ENCODE measurements at places on chromosomes 1 and 21.
A peak's percentile ranks its signal among the peaks of the same experiment; 100 is the strongest.

- no peak for DNase-seq
These were observed 35.9 kb upstream of the CTTNBP2NL start for GRCh38 chr1:112359961-112360767.

GRCh38 chr21:25507522-25507921, 99.8 kb downstream of the MRPL39 start:
- no peak for DNase-seq

- peak; percentile 44 for DNase-seq
These were observed 55.4 kb downstream of the EPRS1 start for GRCh38 chr1:219990782-219991510.

DNA sequence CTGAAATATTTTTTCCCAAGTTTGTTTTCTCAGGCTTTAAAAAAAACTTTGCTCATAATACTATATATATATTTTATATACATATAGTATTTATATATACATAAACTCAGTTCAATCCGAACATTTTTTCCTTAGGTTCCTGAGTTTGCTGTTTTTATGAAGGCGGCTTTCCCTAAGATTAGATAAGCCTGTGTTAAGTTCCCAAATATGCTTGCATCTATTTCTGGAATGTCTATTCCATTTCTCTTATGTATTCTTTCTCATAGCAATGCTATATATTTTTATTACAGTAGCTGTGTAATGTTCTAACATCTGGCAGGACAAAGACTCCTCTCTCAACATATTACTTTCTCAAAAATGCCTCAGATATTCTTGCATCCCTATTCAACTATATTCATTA, 45.9 kb downstream of the ADSS2 start:
- no peak for DNase-seq

- DNase-seq: no peak
These were observed 277.1 kb downstream of the AJAP1 start for GRCh38 chr1:4931486-4931885.

GRCh38 chr1:22969304-22969709, 3.4 kb downstream of the LACTBL1 start:
- DNase-seq: no peak

DNA sequence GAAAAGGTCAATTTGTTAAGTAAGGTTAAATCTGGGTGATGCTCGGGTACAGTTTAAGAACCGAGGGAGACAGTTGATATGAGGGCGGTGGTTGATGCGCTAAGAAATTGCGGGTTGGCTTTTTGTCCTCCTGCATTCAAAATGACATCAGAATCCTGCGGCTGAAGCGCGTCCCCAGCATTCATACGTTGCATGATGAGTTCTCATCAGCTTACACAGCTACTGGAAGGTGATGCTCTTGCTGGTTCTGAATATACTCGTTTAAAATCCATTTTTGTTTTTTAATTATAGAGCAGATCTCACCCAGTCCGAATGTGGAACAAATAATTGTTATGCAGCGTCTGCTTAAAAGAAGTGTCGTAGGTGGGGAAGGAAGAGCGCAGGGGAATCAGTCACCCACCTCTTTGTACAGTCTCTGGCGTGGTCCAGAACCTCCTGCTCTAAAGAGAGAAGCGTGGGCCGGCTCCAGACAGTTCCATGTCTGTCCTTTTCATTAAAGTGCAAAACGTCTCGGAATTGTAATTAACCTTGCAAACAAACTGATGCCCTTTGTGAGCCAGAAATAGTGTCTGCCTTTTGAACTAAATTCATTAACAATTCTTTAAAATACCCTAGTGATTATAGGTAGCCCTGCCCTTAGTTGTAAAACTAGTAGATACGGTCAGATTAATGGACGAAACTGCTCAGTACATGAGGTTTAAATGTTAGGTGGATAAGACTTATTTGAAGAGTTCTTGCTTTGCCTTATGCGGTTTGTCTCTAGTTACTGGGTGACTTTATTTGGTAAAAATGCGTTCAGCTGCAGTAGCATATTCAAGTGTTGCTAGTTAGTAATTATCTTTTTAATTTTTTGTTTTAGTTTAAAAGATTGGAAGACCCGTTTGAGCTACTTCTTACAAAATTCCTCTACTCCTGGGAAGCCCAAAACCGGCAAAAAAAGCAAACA, 741 bp downstream of the RGS2 start:
- peak; percentile 48 for DNase-seq

DNA sequence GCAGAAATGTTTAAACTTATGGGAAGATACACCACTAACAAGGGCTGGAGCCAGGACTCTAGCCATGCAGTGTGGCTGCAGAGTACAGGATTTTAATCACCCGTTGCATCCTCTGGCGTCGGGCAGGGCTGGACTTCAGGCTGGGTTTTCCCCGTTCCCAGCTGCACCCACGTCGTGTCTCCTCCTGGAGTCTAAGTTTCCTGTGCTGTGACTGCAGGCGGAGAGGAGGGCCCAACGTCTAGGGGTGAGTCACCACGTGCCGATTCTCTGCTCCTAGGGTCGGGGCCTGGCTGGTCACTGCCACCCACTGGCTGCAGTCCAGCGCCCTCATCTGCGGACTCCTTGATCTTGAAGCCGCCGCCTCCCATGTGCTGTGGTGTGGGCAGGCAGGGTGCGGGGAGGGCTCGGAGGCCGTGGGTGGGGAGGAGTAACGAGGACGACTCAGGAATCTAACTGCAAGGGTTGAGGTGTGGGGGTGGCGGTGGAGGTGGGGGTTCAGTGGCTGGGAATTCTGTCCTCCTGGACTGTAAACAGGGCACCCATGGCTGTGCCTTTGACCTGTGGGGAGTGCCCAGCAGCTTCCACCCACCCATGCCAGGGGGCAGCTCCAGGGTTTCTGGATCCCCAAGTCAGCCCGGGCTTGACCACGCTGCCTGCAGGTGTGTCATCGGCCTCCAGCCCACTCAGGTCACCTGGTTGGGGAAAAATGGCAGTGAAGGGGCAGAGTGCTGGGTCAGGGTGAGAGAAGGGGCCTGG, 77.8 kb downstream of the ALPL start:
- DNase-seq: peak; percentile 9

DNA sequence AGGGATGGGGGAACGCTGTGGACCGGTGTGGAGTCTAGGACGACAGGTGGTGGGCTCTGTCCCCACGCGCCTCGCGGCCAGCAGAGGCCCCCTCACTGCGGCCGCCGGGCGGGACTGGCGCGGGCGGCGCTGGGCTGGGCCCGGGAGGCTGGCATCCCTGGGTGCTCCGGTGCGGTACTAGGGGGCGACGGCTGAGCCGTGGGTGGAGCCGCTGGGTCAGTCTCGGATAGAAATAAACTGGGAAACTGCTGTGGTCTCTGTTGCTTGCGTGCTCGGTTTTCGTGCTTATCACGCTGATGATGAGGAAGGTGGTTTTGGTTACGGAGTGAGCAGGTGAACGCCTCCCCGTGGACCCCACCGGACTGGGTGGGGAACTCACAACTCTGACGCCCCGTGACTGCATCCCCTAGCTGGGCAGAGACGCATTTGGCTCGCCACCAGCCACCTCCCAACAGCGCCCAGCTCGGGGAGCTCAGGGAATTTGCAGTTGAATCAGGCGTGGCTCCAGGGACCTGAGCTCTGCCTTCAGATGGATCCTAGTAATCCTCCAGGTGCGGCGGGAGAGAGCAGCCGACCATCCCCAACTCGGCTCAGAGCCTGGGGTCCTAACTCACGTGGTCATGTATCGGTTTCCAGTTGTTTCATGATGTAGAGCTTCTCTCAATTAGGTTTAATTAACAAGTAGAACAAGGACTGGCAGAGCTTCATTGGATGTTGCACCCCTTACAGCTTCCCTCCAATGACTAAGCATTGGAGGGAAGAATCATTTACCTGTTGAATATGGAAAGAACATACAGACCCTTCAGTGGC, 32.1 kb downstream of the HSD17B7 start:
- DNase-seq: no peak

DNA sequence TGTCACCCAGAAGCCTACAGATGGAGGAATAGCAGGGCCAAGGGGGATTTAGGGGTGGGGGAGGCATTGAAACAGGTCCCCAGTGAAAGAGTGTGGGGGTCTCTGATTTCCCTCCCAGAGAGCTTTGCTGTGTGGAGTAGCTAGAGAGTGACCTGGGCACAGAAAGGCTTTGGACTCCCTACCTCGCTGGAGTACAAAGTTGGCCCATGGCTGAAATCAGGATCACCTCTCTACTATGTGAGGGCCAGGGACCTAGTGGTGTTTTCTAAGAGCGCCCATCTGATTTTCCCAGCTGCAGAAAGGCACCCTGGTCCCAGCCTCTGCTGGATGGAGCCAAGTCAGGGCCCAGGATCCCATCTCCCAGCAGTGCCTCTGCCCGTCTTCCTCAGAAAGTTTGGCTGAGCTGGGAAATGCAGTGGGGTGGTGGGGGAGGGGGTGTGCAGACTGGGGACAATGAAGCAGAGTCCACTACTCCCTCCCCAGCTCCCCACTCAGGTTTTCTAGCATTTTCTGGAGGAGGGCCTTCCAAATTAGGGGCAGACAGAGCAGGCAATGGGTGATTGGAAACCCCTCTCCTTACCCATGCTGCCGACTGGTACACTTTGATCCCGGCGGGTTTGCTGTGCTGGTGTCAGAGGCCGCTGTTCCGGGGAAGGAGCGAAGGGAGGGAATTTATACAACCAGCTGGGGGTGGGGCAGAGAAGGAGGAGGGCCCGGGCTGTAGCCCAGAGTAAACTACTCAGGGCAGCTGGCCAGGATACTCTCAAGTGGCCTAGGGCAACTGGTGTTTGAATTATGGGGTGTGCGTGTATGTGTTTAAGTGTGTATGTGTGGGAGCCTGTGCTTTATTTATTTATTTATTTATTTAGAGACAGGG, at the start of gene SELENBP1:
Gene SELENBP1 (minus strand): TSS at position 648 of the 877 bp plus-strand sequence. CDS start 64 bp downstream, at position 584.
- no peak for DNase-seq

- no peak for DNase-seq
These were observed 82.2 kb upstream of the SOD1 start for GRCh38 chr21:31577271-31577670.

DNA sequence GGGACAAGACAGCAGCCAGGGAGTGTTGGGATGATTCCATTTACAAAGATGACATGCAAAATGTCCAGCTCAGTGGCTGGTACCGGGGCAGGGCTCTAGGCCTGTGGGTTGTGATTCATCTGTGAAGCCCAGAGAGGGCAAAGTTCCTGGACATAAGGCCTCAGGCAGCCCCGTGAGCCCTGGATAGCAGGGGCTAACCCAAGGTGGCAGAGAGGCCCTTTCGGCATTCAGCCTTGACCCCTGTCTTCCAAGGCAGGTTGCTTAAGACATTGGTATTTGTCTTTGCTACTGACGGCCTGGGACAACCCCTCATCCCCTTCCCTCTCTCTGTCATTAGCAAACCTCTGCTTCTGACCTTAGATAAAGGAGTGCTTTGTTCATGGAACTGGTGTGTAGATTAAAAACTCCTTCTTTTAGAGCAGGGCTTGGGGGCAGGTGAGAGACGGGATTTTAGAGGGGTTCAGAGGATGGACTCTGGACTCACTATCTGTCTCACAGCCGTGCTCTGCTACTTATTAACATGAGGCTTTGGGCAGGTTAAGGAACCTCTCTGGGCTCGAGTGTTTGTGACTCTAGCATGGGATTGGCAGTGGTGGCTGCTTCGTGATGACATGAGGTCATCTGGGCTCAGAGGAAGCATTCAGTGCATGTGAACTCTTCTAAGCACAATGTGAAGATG, 36.3 kb downstream of the TMEM51 start:
- no peak for DNase-seq

DNA sequence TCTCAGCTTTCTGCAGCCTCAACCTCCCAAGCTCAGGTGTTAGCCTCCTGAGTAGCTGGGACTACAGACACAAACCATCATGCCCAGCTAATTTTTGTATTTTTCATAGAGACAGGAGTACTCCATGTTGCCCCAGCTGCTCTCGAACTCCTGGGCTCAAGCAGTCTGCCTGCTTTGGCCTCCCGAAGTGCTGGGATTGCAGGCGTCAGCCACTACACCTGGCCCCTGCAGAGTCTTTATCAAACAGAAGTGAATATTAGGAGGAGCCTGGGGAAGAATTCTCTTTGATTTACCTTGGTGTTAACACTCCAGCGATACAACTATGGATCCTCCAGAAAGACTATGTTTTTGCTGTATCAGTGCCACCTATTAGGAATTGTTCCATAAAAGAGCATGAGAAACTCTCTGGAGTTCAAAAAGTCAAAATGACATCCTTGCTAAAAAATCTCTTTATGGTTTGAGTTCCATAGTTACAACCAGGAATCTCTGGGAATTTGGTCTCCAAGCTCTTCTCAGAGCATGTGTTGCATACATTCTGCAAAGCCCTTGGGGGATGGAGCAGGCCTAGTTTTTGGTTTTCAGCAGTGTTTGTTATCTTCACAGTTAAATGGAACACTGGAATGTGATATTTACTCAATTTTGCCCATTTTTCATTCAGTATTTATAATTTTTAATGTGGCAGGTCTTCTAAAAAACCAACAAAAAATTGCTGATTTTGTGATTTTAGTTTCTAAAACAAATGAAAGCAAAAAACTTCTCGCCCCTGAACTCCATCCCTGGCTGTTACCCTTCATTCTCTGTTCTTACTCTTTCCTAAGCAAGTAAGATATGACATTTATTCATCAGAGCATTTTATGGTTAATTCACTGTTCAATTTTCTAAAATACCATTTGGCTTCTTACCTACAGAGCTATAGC, 77.3 kb downstream of the OLFML2B start:
- DNase-seq: no peak

DNA sequence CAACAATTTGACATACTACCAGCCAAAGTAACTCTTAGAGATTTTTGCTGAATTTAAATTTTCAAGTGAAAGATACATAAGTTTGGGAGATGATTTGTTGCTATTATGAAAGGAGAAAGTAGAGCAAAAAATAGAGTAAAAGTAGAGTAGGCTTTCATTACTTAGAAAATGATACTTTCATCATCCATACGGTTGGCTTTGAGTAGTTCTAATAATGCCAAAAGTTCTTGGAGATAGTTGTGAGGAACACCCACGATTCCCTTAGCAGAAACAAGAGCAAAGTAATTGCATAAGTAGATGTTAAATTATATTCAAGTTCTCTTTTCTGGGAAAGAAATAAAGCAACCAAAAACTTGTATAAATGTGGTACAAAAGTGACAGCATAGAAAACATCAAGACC, 95.0 kb upstream of the VAV3 start:
- DNase-seq: no peak

DNA sequence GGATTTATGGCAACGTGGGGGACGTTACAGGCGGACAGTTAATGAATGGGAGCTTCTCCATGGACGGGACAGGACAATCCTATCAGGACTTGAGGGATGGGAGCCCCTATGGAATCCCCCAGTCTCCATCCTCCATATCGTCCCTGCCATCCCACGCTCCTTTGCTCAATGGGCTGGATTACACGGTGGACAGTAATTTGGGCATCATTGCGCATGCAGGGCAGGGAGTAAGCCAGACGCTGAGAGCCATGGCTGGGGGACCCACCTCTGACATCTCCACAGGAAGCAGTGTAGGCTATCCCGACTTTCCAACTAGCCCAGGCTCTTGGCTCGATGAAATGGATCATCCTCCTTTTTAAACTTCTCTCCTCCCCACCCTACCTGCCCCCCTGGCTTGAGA, 44.2 kb downstream of the LHX4 start:
- DNase-seq: no peak

DNA sequence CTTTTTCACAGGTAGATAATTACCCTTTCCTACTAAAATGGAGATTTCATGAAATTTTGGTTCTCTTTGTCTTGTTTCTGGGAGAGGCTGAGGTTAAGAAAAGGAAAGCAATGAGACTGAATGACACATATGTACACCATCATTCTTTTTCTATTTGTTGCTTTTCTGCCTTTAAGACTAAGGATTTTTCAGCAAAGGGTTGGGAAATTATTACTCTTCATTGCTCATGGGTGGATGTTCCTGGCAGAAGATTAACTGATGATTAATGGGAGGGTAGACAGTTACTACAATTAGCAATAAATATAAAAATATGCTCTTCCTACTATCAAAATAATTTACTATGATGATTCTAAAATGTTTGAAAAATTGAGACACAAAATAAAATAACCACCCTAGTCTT, 316.5 kb upstream of the USP24 start:
- DNase-seq: no peak
